ENCODE measurements at places on chromosomes 2 and 18.

DNA sequence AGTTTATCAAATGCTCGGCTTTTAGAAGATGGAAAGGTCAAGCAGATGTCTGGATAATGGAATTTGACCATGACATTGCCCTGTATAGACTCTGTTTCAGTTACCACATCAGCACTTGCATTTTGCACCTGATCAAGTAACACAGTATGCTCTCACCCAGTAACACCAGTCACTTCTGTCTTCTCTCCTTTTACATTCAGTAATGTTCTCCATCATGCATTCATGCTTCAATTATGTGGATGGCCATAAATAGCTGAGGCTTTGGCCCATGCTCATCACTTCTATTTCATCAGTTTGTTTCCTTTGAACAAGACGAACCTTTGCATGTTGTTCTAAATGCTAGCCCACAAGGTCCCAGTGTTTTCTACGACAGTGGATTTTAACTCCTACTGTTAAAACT lies 322.9 kb upstream of the ACVR2A start:
- DNase-seq = no peak

- no peak for DNase-seq
These were observed 326.3 kb downstream of the TSN start for GRCh38 chr2:122081751-122082150.

DNA sequence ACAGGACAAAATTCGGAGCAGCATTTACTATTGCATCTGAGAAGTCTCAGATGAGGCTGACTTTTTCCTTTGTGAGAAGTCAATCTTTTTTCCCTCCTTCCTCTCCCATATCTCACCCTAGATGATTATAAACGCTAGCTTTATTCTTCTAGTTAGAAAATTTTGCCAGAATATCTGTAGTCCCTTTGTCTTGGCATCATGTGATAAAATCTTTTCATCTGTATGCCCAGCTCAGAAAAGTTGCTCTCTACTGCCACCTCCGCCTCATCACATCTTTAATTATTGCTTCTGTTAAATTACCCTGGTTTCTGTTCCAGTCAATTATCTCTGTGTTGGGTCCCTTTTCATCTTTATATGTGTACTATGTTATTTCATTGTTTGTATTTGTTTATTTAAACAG lies 210.8 kb upstream of the SLC35G4 start:
- DNase-seq = no peak

DNA sequence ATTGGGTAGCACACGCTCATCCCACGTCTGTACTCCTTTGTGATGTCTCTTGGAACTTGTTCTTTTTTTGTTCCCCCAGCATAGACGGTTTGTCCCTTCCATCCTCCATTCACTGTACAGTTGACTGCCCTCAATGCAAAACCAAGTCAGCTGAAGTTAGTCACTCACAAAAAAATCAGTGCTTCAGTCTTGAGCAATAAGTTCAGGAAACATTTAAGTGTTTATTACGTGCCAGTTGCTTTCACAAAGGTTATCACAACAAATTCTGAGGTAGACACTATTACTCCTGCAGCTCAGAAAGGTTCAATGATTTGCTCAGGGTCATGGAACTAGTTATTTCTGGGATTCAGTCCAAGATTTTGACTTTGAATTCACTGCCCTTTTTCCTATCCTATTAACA lies 102.2 kb downstream of the PDE1A start:
- DNase-seq = no peak

GRCh38 chr18:49258938-49259337 lies 201.5 kb downstream of the DYM start:
- DNase-seq = no peak

GRCh38 chr18:52903857-52904256 lies 563.9 kb downstream of the DCC start:
- no peak for DNase-seq

- DNase-seq = no peak
These were observed 43.0 kb downstream of the RAB27B start for GRCh38 chr18:54871231-54871630.

GRCh38 chr2:127078666-127079270 lies 28.2 kb downstream of the BIN1 start:
- no peak for DNase-seq
